NCI-H2029 treated with DMSO at 0.1 percent for 48 hours (cell line): ENCODE measurements at places on chromosomes 6 and 20.

DNA sequence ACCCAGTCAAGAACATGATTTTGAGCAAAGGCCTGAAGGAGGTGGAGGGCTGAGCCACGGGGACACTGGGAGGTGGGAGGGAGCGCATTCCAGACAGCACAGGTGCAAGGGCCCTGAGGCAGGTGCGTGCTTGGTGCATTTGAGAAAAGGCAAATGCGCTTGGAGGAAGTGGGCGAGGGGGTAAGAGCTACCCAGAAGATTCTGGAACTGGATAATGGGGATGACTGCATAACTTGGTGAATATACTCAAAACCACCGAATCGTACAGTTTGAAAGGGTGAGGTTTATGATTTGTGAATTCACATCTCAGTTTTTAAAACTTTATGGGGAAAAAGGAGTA lies 9.8 kb downstream of the PREX1 start:
- no peak for DNase-seq

DNA sequence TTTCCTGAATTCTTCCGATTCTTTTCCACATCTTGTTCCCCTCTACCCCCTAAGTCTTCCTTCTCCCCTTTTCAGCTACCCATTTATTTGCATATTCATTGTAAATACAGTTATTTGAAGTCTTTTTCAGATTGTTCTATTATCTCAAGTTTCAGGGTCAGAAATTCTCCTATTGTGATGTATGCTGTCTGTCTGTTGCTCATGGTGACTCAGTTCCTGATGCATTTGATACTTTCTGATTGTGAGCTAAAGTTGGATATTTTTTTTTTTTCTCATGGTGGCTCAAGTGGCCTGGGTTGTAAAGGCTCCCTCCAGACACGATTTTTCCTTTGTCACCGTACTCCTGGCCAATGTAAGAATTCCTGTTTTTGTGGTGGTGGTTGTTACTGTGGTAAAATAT lies 4.9 kb upstream of the PI16 start:
- no peak for DNase-seq

GRCh38 chr6:55379471-55379870 lies 52.2 kb downstream of the GFRAL start:
- DNase-seq: no peak

GRCh38 chr6:159373670-159374069 lies 204.5 kb downstream of the FNDC1 start:
- no peak for DNase-seq

DNA sequence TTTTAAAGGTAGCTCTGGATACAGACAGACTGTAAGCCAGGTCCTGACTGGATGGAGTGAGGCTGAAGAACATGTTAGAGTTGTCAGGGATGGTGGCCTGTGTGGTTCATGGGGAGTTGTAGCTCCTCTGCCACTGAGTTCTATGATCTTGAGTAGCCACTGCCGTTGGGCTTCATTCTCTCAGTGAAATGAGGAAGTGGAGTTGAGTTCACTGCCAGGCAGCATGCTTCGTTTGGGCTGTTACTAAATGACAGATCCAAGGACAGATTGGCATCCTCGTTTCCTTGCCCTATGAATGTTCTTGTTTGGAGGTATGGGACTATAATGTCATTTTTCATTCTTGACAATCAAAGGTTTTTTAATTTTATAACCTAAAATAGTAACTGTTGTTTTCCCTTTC lies 37.2 kb downstream of the SCAND1 start:
- no peak for DNase-seq

DNA sequence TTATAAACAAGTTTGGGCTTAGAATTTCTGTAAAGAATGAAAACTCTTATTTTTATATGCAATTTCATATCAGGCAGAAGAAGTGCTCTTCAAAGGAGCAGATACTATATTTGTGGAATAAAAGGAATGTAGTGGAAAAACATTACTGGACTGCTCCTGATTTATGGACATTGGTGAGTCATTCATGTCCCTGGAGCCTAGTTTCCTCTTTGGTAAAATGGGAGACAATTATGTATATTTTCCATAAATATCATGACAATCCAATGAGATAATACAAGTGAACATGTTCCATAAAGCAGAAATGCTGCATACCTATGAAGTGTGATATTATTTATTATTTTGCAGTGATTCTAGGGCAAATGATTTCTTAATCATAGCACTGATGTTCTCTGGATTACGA lies 445.8 kb upstream of the CITED2 start:
- no peak for DNase-seq

GRCh38 chr6:11770546-11771466 lies 7.8 kb downstream of the ADTRP start:
- no peak for DNase-seq
